ENCODE measurements at places on chromosomes 6 and 20.

- DNase-seq, result no peak
Measured at GRCh38 chr6:169174516-169175359, 78.9 kb downstream of the THBS2 start.

GRCh38 chr6:41332842-41333736 lies 2.3 kb upstream of the NCR2 start:
- DNase-seq, result no peak

DNA sequence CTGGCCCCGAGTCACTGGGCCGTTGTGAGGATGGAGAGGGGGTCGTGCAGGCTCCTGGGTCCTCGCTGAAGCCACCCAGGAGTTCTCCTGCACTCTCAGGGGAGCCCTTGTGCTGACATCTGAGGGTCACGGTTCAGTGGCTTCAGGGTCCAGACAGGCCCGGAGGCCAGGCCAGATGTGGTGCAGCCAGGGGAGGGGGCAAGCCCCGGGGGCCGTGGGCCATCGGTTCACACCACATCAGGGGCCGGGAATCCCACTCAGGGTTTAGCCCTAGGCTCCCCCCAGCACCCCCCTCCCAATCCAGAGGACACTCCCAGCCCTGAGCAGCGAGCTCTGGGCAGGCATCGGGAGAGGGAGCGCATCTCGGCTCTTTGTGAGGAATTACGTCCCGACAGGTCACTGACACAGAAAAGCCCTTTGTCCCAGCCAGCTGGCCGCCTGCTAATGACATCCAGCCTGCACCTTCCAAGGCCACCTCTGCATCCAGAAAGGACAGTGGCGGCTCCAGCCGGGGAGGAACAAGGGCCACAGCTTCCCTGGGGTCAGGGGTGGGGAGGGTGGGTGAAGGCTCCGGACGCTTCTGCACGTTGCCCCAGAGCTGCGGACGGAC lies 6.4 kb upstream of the CHRNA4 start:
- no peak for DNase-seq

GRCh38 chr6:108644252-108644651 lies 83.5 kb downstream of the FOXO3 start:
- no peak for DNase-seq

DNA sequence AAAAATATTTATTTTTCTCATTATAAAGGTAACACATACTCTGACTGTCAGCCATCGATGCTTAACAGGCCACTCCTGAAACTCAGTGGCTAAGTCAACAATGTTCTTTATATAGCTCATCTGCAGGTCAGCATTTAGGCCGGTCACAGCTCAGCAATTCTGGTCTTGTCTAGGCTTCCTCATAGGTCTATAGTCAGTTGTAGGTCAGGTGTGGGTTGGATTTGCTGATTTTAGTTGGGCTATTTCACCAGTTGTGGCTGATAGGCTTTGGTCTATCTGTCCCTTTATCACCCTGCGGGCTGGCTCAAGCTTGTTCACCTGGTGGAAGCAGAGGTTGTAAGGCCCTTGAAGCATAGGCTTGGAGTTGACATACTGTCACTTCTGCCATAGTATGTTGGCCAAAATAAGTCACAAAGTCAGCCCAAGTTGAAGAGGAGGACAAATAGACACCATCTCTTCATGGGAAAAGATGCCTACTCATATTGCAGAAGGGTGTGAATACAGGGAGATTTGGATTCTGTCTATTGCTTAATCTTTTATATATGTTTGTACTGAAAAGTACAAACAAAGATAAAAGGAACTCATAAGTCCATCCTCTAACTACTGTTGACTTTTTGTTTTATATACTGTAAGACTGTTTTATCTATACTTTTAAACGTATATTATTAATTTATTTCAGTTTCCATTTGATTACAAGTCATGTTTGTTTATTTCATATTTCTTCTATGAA lies 75.0 kb downstream of the BCKDHB start:
- no peak for DNase-seq

- DNase-seq, result no peak
Measured at GRCh38 chr6:105587349-105588122, 184.7 kb upstream of the PREP start.

- no peak for DNase-seq
Measured at GRCh38 chr6:161414707-161415106, 140.8 kb upstream of the AGPAT4 start.

- DNase-seq, result peak; percentile 84
Measured at GRCh38 chr6:35736253-35736894, 458 bp upstream of the ARMC12 start.

- no peak for DNase-seq
Measured at GRCh38 chr20:47297746-47298145, 58.8 kb downstream of the ZMYND8 start.

DNA sequence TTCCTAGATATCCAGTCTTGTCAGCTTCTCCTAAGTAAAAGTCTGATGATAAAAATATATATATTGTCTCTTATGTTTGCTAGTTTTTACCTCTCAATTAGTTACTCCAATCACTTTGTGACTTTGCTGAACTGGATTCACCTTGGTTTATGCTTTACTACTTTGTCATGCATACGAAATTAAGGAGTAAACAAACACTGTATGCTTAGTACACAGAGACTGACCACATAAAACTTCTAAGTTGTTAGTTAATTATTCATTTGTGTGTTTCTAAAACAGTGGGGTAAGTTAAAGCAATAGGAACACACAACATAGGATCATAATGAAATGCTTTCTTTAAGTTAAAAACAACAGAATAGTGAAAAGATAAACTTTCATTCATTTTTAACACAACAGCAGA lies 877.3 kb upstream of the MAP3K7 start:
- DNase-seq, result no peak

DNA sequence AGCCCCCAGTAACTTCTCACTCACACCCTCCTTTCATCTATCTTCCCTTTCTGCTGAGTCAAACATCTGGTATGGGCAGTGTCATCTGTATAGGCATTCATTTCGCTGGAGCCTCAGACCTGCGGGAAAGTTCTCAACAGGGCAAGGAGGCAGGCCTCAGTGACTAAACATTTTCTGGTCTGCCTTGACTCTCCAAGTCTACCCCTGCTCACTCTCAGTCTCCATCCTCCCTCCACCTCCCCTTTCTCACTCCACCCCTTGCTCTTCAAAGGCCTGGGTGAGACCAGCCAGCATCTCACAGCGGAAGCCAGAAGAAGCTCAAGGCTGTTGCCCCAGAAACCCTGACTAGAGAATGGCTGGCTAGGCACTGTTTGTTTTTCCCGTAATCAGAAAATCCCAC lies 105.0 kb upstream of the BEND6 start:
- no peak for DNase-seq

DNA sequence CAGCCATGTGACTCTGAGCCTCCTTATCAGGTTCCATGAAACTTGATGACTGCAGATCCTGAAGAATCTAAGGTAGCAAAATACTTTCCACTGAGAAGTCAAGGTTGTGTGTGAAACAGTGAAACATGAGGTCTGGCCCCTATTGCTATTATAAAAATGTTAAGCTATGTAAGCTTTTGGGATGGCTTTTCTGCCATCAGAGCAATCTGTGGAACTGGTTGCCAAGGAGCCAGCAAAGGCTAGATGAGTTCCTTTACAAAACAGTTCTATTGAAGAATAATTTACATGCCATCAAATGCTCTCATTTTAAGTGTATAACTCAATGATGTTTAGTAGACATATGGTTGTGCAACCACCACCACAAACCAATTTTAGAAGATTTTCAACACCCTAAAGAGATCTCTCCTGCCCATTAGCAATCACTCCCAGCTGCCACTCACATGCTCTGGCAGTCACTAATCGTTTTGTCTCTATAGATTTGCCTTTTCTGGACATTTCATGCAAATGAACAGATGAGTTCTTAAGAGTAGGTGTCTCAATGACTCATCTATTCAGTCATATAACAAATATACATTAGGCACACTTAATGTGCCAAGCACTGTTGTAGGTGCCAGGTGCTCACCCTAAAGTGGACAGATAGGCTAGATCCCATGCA lies 19.9 kb upstream of the MEP1A start:
- DNase-seq, result no peak

DNA sequence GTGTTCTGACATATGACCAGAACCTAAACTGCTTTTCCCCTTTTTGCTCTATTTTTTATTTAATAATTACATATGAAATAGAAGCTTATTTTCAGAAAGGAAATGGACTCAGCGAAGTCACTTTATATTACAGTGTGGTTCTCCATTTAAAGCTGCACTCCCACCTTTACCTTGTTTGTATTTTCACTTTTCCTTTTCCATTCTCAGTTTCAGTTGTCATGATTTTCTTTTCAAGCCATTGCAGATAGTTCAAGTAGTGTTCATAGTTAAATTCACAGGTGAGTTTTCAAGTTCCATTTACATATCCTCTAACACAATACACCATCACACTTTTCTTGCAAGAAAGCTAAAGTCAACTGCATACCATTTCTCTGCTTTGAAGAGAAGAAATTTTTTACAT lies 400.2 kb downstream of the HACE1 start:
- DNase-seq, result no peak

- no peak for DNase-seq
Measured at GRCh38 chr20:34403063-34403827, 40.2 kb downstream of the ITCH start.

DNA sequence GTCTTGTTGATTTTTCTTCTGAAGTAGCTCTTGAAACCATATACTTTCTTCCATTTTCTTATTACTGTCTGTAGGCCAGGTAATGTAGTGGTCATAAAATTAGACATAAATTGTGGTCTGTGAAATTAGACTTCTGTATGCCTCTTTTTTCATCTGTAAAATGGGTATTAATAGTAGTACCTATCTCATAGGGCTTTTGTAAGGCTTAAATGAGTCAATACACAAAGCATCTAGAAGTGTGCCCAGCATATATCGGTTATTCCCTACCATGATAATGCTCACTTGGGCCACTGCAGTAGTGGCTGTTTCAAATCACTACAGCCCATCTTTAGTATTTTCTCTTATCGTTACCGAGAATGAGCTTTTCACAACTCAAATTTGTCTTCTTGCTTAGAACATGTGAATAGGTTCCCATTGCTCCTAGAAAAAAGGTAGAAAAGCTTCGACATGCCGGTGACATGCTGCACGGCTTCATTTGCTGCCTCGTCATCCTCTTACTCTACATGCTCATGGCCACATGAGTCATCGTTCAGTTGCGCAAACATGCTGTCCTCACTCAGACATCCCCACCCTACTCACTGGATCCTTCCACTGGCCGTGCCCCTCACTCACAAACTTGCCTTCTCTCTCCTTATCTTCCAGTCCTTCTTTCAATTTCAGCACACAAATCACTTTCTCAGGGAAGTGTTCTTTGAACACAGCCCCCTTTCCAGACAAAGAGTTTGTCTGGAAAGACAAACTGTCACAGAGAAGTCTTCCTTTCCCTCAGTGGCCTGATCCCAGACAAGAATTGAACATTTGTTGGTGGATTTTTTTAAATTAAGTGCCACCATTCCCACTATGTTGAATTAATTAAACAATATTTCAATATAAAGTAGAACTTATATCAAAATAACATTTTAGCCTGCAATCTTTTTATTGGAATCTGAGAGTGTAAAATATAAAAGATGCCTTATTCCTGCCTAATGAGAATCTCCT lies 32.2 kb upstream of the ERVFRD-1 start:
- DNase-seq, result peak; percentile 77

DNA sequence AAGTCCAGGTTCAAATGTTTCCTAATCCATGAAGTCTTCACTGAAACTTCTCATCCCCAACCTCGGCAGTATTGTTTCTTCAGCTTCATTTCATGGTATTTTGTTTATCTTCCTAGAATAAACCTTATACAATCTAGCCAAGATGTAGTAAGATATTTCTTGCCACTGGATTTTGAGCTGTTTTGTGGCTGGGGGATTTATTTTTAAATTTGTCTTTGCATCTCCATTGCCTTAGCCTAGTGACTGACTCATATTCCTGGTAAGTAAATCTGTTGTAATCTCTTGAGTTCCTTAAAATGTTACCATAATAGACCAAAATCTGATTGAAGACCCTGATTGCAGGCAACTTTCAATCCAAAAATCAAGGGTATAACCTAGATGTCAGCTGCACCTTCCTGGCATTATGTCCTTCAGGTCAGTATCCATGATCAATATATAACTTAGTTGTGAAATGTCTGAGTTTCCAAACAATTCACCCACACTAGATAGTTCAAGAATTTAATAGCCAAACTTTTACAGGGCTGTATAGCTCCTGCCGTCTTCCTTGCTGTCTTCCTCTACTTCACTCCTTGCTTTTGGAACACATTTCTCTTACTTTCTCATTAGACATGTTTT lies 4.7 kb upstream of the TRMT11 start:
- no peak for DNase-seq

- DNase-seq, result no peak
Measured at GRCh38 chr6:104686550-104687175, 173.1 kb downstream of the HACE1 start.

GRCh38 chr6:17610835-17611234 lies 10.7 kb downstream of the FAM8A1 start:
- DNase-seq, result no peak

DNA sequence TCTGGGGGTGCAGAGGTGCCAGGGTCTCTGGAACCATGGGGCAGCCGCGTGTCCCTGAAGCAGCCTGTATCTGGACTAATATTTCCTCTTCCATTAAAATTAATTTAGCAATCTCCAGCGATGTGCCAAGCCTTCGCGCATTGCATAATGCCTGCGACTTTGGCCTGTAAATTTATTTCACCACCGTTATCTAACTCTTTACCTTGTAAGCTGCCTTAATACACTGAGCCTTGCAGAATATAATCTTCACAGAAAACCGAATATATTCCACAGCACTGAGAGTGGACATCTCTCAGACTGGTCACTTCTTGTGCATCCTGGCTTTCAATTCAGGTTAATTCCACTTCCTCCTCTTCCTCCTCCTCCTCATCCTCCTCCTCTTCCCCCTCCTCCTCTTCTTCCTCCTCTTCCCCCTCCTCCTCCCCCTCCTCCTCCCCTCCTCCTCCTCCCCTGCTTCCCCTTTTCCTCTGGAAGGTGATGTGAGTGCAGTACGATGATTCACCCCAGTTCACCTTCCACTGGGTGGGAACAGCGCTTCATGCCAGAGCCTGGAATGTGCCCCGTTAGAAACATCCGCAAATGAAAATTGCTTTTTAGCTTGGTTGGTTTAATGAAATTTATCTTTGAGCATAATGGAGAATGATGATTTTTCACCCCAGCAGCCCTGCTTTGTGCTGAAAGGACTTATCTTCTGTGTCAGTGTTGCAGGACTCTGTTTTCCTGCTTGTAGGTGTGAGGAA lies 101.4 kb downstream of the CDH4 start:
- no peak for DNase-seq

- no peak for DNase-seq
Measured at GRCh38 chr20:19659448-19659847, 98.6 kb upstream of the RIN2 start.

GRCh38 chr6:23245572-23245971 lies 676.2 kb downstream of the HDGFL1 start:
- DNase-seq, result no peak

All from tibial artery (tissue), 4 donors.